Naive thymus-derived CD4-positive, alpha-beta T cell (primary cell): ENCODE measurements at places on chromosomes 12 and 14. TPM values are rescaled to one million over a fixed set of nuclear protein-coding genes. Genes with fewer than 3 reads are reported as not detected.

DNA sequence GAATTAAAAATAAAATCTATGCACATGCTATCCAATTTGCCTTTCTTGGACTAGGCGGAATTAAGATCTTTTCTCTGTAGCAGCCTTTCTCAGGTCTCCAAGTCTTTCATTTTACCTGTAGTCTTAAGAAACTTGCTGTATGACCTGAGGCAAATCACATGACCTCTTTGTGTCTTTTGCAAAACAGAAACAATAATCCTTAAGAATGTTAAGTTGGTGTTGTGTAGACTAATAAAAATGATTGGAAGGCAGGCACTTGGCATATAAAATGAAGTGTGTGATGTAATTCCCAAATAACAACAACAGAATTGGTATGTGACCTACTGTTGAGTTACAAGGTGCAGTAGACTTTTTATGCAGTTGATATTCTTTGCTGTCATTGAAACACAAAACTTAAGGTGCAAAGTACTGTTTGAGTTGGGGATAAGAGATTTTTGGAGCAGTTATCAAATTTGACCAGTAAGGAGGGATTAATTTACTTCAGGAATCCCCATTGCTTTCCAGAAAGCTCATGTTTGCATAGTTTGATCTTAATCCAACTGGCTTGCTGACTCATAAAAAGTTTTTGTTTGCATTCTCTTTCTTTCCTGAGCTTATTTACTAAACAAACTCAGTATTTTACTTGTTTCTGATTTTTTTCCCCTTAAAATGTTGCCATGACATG, 51.4 kb downstream of the SUSD6 start:
- DNase-seq = no peak

- DNase-seq = no peak
These were observed 6.6 kb downstream of the CACNA2D4 start for GRCh38 chr12:1911598-1912575.

DNA sequence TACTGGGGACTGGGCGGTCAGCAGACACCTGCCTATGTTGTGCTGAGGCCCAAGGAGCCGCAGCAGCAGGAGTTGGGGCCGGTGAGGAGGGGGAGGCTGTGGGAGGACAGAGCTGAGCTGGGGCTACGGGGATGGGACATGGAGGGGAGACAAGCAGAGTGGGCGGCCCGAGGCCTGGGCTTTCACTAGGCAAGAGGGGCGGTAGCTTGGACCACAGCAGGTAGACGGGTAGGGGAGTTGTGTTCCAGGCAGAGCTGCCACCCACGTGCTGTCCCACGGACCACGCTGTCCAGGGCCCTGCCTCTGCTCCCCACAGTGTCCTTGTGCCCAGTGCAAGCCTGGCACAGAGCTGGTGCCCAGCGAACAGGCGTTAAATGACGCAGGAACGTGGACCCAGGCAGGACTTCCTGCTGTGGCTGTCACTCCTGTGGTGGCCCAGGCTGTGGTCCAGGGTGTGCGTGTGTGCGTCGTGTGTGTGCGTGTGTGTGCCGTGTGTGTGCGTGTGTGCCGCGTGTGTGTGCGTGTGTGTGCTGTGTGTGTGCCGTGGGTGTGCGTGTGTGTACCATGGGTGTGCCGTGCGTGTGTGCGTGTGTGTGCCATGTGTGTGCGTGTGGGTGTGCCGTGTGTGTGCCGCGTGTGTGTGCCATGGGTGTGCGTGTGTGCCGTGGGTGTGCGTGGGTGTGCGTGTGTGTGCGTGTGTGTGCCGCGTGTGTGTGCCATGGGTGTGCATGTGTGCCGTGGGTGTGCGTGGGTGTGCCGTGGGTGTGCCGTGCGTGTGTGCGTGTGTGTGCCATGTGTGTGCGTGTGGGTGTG, 6.8 kb downstream of the CEP170B start:
- no peak for DNase-seq

- no peak for DNase-seq
These were observed 152.1 kb downstream of the SLC8A3 start for GRCh38 chr14:70036665-70037064.

- peak; percentile 76 for DNase-seq
These were observed 804 bp downstream of the USP15 start for GRCh38 chr12:62260733-62261683.

GRCh38 chr12:91273560-91273959, 90.9 kb upstream of the DCN start:
- DNase-seq = no peak

- no peak for DNase-seq
These were observed 162.9 kb downstream of the LRIG3 start for GRCh38 chr12:58757422-58757821.

GRCh38 chr12:98188650-98189077, 326.7 kb upstream of the TMPO start:
- DNase-seq = no peak

- DNase-seq = no peak
These were observed 439 bp downstream of the GOLGA5 start for GRCh38 chr14:92794547-92794941.

DNA sequence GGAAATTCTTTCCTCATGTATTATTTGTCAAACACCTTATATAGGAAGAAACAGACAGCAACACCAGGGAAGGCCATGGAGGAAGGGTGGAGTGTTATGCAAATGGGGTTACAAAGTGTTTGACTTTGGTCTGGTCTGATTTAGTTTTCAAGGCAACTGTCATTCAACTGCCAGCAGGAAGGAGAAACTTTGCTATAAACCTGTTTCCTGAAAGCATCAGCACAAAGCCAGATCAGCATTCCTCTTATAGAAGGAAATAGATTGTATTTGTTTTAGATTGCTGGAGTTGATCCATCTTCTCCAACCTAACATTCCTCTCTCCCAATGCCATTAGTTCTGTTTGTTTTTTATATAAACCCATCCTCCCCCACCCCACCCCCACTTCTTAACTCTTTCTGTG, 65.7 kb downstream of the STAB2 start:
- no peak for DNase-seq

DNA sequence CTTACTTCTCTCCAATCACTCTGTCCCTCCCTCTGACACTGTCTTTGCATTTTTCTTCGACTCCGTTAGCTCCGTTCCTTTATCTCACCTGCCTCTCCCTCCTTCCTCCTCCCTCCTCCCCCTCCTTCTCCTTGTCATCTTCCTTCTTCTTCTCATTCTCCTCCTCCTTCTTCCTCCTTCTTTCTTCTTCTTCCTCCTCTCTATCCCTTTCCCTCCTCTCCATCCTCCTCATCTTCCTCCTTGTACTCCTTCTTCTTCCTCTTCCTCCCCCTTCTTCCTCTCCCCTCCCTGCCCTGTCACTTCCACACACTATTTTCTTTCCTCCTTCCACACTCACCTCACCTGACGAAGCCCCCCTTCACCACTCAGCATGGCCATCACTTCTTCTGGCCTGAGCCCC, 53.0 kb downstream of the HSPB8 start:
- no peak for DNase-seq

DNA sequence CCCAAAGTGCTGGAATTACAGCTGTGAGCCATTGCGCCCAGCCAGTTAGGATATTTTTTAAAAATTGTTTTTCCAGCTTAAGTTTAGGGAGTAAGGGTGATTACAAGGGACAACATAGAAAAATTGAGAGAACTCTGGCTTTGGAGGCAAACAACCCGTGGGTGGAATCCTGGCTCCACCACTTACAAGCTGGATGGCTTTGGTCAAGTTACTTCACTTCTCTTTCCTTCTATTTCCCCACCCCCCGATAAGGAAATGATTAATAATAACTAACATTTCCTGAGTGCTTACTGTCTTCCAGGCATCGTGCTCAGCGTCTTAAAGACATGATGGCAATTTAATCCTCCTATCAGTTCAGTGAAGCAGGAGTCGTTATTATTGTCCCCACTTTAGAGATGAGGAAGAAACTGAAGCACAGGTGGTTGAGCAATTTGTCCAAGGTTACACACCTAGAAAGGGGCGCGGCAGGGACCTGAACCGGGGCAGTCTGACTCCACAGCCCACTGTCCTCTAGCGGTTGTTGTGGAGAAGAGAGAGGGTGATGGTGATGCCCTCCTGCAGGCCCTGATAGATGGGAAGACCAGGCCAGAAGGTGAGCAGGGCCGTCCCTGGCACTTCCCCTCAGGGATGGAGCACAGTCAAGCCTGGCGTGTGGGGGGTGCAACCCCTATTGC, 16.7 kb upstream of the FAIM2 start:
- DNase-seq = no peak

- DNase-seq = no peak
These were observed 10.0 kb downstream of the BRF1 start for GRCh38 chr14:105290621-105291346.

DNA sequence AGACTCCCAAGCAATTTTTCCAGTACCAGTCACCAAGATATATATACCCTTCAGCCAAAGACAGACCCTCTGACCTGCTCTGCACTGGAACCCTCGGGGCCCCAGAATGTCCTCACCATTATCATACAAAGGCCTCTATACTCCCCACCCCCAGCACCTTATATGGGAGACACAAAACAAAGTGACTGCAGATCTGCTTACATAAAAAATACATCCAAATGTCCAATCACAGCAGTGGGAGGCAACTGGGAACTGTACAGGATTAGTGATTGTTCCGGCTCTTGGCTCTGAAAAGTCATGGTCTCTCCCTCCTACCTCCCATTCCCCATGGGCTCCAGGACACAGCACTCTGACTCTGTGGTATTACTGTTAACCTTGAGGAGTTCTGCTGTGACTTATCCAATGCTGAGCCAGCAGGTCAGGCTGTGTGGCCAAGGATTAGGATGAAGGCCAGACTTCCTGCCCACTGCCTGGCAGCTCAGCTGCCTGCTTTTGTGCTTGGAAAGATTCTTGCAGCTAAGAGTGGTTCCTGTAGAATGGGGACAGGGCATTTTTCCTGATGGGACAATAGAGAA, 13.7 kb downstream of the OXA1L start:
- DNase-seq = no peak

GRCh38 chr12:129393357-129393937, 510.4 kb downstream of the TMEM132D start:
- DNase-seq = no peak

- DNase-seq = no peak
These were observed 160.1 kb downstream of the EPS8 start for GRCh38 chr12:15629108-15629507.

GRCh38 chr12:124569375-124570148, 2.1 kb upstream of the NCOR2 start:
- DNase-seq = no peak

The NRXN3 gene
- not detected for total RNA-seq

The CYP46A1 gene
- 0.34 TPM for total RNA-seq

The SCN8A gene
- 0.22 and 0.25 TPM in 2 replicates for total RNA-seq

The KLHDC1 gene
- 18.0 TPM for total RNA-seq

The MORN3 gene
- total RNA-seq = 2.2 and 2.3 TPM in 2 replicates

The SHMT2 gene
- 21.7 TPM for total RNA-seq
